ENCODE measurements at places on chromosomes 3 and 15. TPM values are rescaled to one million over a fixed set of nuclear protein-coding genes. Genes with fewer than 3 reads are reported as not detected.

The CCR1 gene
- 2.6 TPM for total RNA-seq

The MUC20 gene
- 4.0 TPM for total RNA-seq

The MRPS22 gene
- total RNA-seq: 34.4 TPM

The GABRR3 gene
- total RNA-seq: not detected

The IL17RD gene
- 5.3 TPM for total RNA-seq

The ANKRD34C gene
- total RNA-seq: not detected

The MYRIP gene
- total RNA-seq: 8.8 TPM

The RGMA gene
- 30.1 TPM for total RNA-seq

The TRIM59 gene
- total RNA-seq: 1.3 TPM

The SMAD6 gene
- total RNA-seq: 76.4 TPM

The ASB14 gene
- total RNA-seq: not detected

The DAZL gene
- not detected for total RNA-seq

The EMC7 gene
- total RNA-seq: 23.2 TPM

The TRA2B gene
- total RNA-seq: 109 TPM

The ARHGEF26 gene
- total RNA-seq: 24.3 TPM

The UBA7 gene
- 36.2 TPM for total RNA-seq

The ITIH1 gene
- not detected for total RNA-seq

The AGBL1 gene
- not detected for total RNA-seq

The PLCB2 gene
- 3.5 TPM for total RNA-seq

The P2RY13 gene
- 1.2 TPM for total RNA-seq

The ZNF662 gene
- 6.5 TPM for total RNA-seq

The CPN2 gene
- not detected for total RNA-seq

The CTNNB1 gene
- 340 TPM for total RNA-seq

The CHRNA3 gene
- not detected for total RNA-seq

The LRRC15 gene
- total RNA-seq: not detected

The SCAANT1 gene
- not detected for total RNA-seq

The RAMAC gene
- total RNA-seq: 1.2 TPM

The SLC9C1 gene
- not detected for total RNA-seq

The ARNT2 gene
- total RNA-seq: 0.87 TPM

The CFAP100 gene
- not detected for total RNA-seq

The MYL3 gene
- not detected for total RNA-seq

The NAALADL2 gene
- 13.4 TPM for total RNA-seq

The CISH gene
- 5.5 TPM for total RNA-seq

The FEZF2 gene
- not detected for total RNA-seq

The THSD4 gene
- total RNA-seq: 20.5 TPM

The SLC22A14 gene
- total RNA-seq: not detected

The FANCD2 gene
- total RNA-seq: 1.3 TPM

The INSYN1 gene
- total RNA-seq: 9.3 TPM

The SLC51B gene
- total RNA-seq: not detected

Data from stomach (tissue), 19 donors.